Activated CD4-positive, CD25-positive, alpha-beta regulatory T cell (primary cell): ENCODE measurements at places on chromosomes 12 and 14.

DNA sequence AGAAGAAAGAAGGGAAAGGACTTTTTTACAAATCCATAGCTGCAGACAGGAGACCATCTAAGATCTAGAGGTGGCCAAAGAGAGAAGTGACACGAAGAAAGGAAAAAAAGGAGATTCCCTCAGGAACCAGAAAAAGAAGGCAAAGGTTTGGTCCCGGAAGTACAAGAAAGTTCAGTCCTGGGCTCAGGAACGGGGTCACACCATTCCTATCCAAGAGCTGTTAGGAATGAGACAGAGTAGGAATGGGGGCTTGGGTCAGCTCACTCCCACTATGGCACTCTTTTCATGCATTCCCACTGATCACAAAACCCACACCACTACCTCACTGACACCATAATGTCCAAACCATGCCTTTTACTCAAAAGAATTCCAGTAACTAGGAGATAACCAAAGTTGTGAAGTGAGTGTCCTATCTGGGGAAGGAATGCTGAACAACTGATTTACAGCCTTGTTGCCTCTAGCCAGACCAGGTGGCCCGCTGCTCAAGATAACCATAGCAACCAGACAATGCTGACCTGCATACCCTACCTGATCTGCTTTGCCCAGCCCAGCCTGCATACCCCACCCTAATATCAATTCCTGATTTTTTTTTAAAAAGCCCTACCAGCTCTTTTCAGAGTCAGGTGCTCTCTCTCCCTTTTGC is 8.4 kb downstream of the PPP2R3C start:
- DNase-seq: no peak

GRCh38 chr12:126493366-126494108 is 1428.3 kb downstream of the AACS start:
- no peak for DNase-seq

GRCh38 chr12:63821781-63822251 is 22.7 kb upstream of the SRGAP1 start:
- no peak for DNase-seq

DNA sequence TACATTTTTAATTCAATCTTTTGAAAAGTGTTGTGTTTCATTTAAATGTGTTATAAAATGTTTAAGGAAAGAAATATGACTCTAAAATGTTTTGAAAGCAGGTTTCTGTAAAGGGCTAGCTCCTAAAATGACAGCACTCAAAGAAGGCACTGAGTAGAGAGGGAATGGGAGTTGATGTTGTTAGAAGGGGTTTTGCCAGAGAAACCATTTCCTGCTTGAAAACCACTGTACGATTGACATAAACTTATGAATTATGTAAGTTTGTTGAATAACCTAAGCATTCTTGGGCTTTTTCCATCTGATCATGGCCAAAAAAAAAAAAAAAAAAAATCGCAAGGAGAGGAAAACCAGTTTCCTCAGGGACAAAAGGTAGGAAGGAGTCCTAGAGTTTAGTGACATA is 234.0 kb downstream of the EGLN3 start:
- DNase-seq: no peak

DNA sequence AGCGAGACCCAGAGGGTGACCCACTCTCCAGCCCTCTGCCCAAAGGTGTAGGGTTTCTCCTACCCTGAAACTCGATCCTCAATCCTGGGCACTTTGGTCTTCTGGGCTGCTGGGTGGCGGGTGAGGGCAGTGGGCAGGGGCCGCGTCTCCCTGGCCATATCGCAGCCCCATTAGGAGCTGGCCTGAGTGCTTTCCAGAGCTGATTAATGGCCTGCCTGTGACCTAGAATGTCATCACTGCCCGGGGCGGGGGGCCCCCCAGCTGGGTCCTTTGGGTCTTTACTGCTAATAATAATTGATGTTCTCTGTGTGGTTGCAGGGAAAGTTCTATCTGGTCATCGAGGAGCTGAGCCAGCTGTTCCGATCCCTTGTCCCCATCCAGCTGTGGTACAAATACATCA is 47.8 kb downstream of the HRK start:
- DNase-seq: no peak

DNA sequence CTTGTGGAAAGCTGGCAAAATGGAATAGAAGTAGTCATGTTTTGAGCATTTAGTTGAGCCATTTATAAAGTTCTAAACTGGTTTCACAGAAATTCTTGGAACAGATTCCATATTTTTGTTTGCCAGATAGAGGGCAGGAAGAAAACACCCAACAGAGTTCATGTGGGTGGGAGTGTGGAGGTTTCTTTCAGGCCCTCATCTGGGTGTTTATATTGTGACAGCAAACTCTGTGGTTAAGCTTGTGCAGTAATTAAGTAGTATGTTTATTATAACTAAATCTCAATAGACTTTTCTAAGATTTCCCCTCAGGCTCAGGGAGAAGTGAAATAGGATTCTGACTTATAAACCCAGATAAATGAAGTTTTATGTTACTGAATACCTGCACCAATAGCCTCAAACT is 57.4 kb downstream of the SPPL3 start:
- DNase-seq: no peak

- DNase-seq: no peak
Measured at GRCh38 chr14:35254736-35255135, 37.4 kb upstream of the PSMA6 start.

GRCh38 chr12:84277986-84278385 is 634.6 kb downstream of the SLC6A15 start:
- no peak for DNase-seq

- no peak for DNase-seq
Measured at GRCh38 chr12:109759595-109759994, 46.0 kb downstream of the FAM222A start.

GRCh38 chr12:75759842-75760572 is 248.6 kb upstream of the KRR1 start:
- no peak for DNase-seq

DNA sequence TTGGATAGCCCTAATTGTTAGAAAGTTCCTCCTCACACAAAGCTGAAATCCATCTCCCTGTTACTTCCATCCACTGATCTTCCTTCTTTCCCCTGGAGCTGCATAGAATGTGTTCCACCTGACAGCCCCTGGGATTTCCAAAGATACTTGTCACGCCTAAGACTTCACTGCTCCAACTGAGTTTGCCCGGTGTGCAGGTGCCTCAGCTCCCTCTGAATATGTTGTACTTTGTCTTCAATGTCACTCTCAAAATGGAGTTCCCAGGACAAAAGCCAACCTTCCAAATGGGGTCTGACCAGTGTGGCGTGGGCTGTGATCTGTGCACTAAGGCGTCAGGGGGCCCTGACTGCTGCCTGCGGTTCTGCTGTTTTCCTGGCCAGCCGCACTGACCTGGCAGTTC is 42.8 kb downstream of the CACNA2D4 start:
- DNase-seq: no peak

GRCh38 chr14:87892763-87893162 is 100.2 kb downstream of the GALC start:
- no peak for DNase-seq

DNA sequence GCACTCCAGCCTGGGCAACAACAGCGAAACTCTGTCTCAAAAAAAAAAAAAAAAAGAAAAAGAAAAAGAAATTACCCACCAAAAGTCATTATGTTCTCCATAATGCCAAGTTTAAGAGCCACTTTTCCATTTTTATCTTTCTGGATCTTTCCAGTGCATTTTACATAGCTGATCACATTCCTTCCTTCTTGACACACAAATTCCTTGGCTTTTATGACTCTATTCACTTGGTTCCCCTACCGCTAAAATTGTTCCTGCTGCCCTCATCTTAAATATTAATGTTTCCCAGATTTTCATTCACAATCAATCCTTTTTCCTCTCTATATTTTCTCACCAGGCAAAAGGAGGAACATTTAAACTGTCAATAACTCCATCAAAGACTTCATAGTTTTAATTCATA is 20.2 kb downstream of the KLHL28 start:
- DNase-seq: no peak
